ENCODE measurements at places on chromosomes 11 and 22.

GRCh38 chr11:132648851-132649250 is 883.5 kb downstream of the OPCML start:
- DNase-seq = no peak

DNA sequence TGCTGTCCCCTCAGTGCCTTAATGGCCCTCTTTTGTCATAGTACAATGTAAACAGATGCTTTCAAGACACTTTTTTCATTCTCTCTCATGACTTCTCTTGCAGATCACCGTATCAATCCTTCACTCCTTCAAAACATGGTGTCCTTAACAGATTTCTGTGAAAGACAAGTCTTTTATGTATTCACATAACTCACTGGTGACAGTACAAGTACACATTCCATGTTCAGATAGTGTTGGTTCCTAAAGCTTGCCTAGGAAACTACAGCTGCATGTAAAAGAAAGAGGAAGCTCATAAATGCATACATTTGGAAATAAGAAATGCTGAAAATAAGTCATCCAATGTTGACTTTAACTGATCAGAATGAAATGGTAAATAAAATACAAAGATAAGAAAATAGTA is 5.0 kb upstream of the OR52E6 start:
- no peak for DNase-seq

GRCh38 chr11:34213366-34213765 is 107.9 kb downstream of the NAT10 start:
- no peak for DNase-seq

- no peak for DNase-seq
These were observed 4.6 kb downstream of the ST3GAL4 start for GRCh38 chr11:126360049-126360446.

DNA sequence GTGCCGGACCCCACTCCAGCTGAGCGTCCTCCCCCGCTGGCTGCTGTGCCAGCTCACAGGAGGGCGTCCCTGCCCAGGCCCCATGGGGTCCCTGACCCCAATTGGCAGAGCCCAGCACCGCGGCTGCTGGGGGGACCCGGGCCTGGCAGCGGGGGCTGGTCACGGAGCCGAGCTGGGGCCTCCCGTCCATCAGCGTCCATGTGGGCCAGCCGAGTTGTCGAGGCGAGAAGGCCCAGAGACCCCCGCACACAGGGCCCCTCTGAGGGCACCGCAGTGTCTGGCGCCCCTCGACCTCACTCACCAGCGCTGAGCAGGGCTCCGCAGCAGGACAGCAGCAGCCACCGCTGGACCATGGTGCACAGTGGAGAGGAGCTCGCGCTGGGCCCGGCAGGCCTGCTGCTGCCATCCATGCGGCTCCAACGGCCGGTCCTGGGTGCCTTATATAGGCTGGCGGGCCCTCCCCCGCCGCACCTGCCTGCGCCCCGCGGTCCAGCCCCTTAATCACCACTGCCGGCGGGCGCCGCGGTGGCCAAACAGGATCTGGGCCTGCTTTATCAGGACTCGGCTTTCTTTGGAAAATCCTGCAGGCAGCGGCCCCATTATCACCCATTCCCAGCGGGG is at the start of gene MUC6:
Gene MUC6 (minus strand): TSS at position 416 of the 621 bp plus-strand sequence. CDS start 63 bp downstream, at position 353.
- no peak for DNase-seq

GRCh38 chr22:41556561-41556960 is 4.2 kb upstream of the CSDC2 start:
- no peak for DNase-seq

GRCh38 chr11:72836111-72836510 is 21.9 kb downstream of the ATG16L2 start:
- DNase-seq = no peak

DNA sequence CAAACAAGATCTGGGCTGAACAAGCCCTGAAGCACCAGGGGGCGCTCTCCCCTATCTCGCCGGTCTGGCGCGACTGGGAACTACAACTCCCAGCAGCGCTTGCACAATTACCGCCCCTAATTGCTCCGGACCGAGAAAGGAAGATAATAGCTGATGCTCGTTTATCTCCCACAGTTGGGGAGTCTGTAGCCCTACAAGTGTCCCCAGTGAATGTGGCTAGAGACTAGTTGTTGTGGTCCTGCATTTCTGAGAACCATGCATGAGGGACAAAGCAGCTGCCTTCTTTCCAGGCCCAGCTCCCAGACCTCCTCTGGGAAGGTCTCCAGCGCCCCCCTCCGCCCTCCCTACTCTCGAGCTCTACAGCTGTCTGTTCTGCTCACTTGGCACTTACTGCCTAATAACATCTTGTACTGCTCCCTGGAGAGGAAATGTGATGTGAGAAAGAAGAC is 34.4 kb downstream of the NRXN2 start:
- peak; percentile 93 for DNase-seq

DNA sequence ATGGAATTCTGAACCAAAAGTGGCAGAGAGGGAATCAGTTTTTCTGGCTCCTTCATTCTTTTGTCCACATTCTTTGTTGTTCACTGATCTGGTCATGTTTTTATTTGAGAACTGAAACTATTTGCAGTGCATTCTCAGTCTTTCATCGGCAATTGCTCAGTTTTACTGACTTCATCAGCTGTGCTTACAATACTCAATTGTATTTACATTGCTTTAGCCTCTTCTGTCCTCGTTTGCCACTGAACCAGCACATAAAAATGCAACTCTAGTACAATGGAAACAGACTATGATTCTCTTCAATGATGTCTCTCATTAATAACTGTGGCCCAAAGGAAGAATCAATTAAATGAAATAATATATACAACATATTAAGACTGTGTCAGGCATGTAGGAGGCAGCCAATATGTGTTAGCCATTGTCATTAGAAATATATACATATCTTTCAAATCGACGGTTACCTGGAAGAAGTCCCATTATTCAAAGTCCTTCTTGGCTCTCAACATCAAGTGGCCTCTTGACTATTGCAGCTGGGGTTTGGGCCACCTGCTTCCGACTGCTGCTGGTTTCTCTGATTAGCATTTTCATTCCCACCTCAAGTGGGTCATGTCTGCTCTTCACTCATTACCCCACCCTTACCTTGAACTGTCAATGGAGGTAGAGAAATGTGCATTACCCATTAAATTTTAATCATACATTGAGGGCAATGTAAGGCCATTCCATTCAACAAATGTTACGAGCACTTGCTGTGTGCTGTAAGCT is 600.1 kb downstream of the INSC start:
- DNase-seq = no peak

DNA sequence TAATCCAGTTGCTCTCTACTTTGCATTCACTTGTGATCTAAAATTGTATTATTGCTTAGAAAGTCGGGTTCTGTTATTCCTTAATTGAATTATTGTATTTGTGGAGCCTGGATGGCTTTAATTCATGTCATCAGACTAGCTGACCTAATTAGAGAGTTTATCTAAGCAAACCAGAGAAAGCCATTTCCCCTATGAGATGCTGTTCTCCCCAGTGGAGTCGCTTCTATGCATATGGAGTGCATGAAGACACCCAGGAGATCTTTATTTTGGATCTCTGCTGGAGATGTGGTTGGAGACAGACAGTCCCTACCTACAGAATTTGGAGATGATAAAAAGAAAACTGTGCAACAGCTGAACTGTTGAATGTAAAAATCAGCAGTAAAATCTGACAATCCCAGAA is 45.2 kb upstream of the MYO18B start:
- no peak for DNase-seq

GRCh38 chr22:25086902-25087282 is 112.8 kb upstream of the CRYBB3 start:
- no peak for DNase-seq

DNA sequence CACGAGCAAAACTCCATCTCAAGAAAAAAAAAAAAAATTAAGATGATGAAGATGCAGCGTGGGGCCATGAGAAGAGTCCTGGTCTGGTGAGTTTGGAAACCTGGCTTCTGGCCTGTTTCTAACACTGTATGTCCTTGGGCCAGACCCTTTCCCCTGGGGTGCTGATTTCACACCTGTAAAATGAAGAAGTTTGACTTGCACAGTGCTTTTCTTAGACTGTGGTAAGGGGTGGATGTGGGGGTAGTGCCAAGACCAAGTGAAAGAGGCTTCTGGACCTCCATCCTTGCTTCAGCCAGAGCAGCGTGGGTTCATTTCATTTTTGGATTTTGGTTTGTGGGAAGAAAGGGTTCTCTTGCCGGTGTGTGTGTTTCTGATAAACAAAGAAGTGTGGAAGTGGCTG is 42.1 kb downstream of the PTPRJ start:
- no peak for DNase-seq

GRCh38 chr22:39448205-39449054 is 8.4 kb upstream of the MGAT3 start:
- no peak for DNase-seq

GRCh38 chr11:117511483-117511930 is 183.9 kb downstream of the CEP164 start:
- DNase-seq = no peak

- DNase-seq = peak; percentile 81
These were observed 60.4 kb downstream of the LARGE2 start for GRCh38 chr11:45982656-45983470.

- DNase-seq = no peak
These were observed at the start of gene PTGDR2 for GRCh38 chr11:60855726-60856633. Gene PTGDR2, minus strand, starts transcription at chr11:60855950. Its CDS starts 2,228 bp downstream, at chr11:60853722.

- no peak for DNase-seq
These were observed 726.4 kb downstream of the BRD1 start for GRCh38 chr22:49101225-49101624.

DNA sequence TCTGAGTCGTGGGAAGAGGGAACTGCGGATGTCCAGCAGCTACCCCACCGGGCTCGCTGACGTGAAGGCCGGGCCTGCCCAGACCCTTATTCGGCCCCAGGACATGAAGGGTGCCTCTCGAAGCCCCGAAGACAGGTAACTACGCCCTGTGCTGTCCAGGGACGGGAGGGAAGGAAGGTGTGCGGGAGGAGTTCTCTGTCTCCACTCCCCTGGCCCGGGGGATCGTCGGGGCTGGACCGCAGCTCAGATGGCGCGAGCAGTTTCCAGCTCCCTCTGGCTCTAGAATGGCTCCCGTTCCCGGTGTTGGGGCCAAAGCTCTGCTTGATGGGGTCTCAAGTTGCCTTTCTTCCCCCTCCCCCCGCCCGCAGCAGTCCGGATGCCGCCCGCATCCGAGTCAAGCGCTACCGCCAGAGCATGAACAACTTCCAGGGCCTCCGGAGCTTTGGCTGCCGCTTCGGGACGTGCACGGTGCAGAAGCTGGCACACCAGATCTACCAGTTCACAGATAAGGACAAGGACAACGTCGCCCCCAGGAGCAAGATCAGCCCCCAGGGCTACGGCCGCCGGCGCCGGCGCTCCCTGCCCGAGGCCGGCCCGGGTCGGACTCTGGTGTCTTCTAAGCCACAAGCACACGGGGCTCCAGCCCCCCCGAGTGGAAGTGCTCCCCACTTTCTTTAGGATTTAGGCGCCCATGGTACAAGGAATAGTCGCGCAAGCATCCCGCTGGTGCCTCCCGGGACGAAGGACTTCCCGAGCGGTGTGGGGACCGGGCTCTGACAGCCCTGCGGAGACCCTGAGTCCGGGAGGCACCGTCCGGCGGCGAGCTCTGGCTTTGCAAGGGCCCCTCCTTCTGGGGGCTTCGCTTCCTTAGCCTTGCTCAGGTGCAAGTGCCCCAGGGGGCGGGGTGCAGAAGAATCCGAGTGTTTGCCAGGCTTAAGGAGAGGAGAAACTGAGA is 1.4 kb downstream of the ADM start:
- no peak for DNase-seq

DNA sequence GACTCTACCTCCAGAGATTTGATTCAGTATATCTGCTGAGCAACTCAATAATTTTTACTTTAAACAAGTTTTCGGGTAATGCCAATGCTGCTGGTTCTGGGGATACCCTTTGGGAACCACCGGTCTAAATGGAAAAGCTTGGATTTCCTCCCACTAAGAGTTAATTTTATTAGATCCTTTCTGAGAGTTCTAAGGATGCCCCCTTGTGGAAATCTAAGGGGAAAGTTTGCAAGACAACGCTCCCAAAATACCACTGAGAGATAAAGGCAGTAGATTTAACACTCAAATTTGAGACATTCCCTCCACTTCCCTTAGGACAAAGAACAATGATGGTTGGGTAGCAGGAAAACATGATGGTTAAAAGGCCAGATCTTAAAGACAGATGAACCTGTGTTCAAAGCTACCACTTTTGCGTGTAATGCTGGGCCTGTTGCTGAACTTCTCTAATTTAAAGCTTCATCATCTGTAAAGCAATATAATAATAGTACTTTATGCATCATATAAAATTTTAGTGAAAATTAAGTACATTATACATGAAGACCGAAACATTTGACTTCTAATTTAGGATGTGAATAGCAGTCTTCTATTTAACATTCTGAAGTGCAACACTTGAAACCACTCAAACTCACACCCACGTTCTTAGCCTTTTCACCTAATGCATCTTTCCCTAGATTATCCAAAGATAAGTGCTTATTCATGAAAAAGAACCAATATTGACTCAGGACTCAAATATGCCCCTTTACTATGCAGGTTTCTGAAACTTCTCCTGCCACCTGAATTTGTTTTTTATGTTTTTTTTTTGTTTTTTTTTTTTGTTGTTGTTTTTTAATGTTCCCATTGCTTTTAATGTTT is 110.1 kb upstream of the LUZP2 start:
- peak; percentile 43 for DNase-seq

GRCh38 chr11:7254731-7255291 is 3.1 kb downstream of the SYT9 start:
- no peak for DNase-seq

DNA sequence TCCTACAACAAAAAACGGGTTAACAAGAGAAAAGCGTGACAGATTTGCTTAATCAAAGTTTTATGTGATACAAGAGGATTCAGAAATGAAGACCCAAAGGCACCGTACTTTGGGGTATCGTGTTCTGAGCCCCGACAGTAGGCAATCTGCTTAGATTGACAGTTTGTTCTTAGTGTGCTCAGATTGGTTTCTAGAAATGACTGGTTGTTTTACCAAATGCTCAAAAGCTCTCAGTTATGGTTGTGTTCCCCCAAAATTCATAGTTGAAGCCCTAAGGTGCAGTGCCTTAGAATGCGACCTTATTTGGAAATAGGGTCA is 102.7 kb downstream of the RASSF10 start:
- DNase-seq = no peak

DNA sequence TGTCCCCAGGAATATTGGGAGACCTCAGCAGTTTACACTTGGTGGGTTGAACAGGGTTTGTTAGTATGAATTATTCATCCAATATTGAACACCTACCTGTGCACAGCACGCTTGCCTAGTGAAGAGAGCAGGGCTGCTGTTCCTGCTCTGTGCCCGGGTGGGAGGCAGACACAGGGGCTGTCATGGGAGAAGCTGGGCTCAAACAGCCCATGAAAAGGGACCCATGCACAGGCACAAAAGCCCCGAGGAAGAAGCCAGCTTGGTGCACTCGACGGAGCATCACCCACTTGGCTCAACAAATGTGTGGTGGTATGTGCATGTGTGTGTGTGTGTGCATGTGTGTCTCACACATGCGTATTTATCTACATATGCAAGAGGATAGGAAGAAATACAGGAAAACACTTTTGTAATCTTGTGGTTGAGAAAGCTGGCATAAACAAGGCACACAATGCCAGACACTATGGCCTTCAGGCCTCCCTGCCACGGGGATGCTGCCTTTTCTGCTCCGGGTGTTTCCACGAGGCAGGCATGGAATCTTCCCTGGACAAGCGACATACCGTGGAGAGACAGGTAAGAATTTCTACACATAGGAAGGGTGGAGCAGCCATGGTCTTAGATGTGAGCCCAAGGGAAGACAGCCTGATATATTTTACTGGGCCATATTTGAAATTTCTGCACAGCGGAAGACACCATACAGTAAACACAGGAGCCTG is 5.0 kb upstream of the APOBEC3A start:
- DNase-seq = no peak

GRCh38 chr11:118984825-118985224 is 13.1 kb upstream of the CENATAC start:
- DNase-seq = no peak

Data from iPS-NIHi11 (cell line).